Adrenal gland (tissue), 19 donors: ENCODE measurements at places on chromosomes 2 and 18. TPM values are rescaled to one million over a fixed set of nuclear protein-coding genes. Genes with fewer than 3 reads are reported as not detected.
A peak's percentile ranks its signal among the peaks of the same experiment; 100 is the strongest.

Gene MBD2
- 21.0 TPM for total RNA-seq

GRCh38 chr2:3005859-3006501 is 371.6 kb downstream of the EIPR1 start:
- no peak for DNase-seq
- H3K27ac ChIP-seq: no peak overlapping the region
- peaks cover 12% of the 10 kb centered on the region for H3K27me3 ChIP-seq
- H3K4me3 ChIP-seq: no peak overlapping the region
- no peaks in the 10 kb centered on the region for H3K4me1 ChIP-seq
- H3K36me3 ChIP-seq: no peaks in the 10 kb centered on the region

Gene UCN
- 3.4 TPM for total RNA-seq

Gene NEUROD1
- not detected for total RNA-seq

Gene SERPINB10
- not detected for total RNA-seq

DNA sequence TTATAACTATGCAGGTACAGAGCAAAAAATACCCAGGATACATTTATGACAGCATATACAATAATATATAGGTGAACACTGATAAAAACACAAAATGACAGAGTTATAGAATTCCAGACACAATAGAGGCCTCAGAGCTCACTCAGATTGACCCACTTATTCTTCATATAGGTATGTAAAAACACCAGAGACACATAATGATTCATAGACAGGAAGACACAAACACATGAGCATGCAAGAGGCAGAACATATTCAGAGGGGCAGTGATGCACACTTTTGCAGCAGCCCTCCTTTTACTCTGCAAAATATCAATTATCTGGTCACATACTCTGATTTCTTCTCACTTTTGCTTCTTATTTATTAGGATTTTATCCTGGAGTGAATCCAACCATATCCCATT is 633.3 kb upstream of the ACVR2A start:
- H3K4me3 ChIP-seq: no peak overlapping the region
- no peaks in the 10 kb centered on the region for H3K27me3 ChIP-seq
- no peaks in the 10 kb centered on the region for H3K4me1 ChIP-seq
- H3K36me3 ChIP-seq: no peaks in the 10 kb centered on the region
- DNase-seq: no peak
- no peak overlapping the region for H3K27ac ChIP-seq

Gene VWC2L
- 0.28 TPM for total RNA-seq

DNA sequence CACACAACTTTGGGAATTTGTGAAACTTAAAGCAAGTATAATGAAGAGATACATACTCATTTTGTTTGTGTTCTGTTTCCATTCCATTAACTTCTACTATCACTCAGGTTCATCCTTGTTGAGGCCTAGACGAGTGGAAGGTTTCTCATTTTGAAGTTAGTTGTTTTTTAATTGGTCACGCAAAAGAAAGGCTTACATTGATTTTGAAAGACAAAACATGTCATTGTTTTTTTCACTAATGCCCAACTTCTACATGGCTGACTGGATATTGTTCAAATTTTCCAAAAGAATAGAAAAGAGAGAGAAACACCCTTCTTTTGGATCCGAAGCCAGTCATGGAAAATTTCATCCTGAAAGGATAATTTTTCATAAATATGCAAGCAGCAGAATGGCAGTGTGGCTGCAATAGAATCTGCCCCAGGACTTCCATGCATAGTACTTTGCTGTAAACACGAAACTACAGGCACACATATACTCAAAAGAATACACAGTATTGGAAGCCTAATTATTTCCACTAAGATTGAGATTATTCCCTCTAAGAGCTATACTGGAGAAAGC is 27.4 kb downstream of the PRKCE start:
- H3K4me3 ChIP-seq: no peak overlapping the region
- peaks cover 15% of the 10 kb centered on the region for H3K4me1 ChIP-seq
- H3K27ac ChIP-seq: no peak overlapping the region
- DNase-seq: no peak

DNA sequence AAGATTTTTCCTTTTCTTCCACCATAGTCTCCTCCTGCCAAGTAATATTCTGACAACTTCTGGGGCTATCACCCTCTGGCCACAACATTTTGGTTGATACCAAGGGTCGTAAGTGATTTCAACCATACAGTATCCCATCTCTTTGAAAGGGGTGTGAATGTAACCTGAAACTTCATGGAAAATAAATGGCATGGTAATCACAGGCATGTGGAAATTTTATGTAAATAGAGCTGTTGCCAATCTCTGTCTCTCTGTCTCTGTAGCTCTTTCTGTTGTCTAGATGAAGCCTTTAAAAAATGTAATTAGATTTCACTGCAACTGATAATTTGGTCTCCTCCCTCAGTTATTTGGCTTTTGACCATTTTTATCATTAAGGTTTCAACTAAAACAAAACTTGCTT is 125.6 kb upstream of the RPRM start:
- no peaks in the 10 kb centered on the region for H3K36me3 ChIP-seq
- H3K4me3 ChIP-seq: no peak overlapping the region
- DNase-seq: no peak
- H3K27me3 ChIP-seq: no peaks in the 10 kb centered on the region
- H3K27ac ChIP-seq: no peak overlapping the region

Gene SPDYA
- 1.7 TPM for total RNA-seq

DNA sequence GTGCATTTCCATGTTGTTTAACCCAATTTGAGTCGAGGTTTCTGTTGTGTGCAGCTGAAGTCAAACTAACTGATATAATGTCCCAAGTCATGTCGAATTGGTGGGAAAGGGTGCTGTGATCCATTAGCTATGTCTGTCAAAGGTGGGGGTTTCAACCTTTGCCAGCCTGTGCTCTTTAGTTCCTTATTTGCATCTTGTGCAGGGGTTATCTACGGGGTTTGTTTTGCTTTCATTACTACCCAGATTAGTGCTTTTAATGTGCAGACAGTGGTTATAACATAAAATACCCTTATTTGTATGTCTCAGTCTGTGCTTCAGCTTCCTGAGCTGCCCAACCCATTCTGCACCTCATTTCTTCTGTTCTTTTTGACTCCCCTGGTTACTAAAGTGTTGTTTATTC is 271.9 kb upstream of the CXCR4 start:
- no peak for DNase-seq
- H3K4me3 ChIP-seq: no peak overlapping the region
- peaks cover 27% of the 10 kb centered on the region for H3K4me1 ChIP-seq
- no peak overlapping the region for H3K27ac ChIP-seq
- no peaks in the 10 kb centered on the region for H3K36me3 ChIP-seq

GRCh38 chr2:48566592-48567310 is 36.8 kb downstream of the STON1 start:
- peak overlapping the region; percentile 7 for H3K27ac ChIP-seq
- H3K27me3 ChIP-seq: no peaks in the 10 kb centered on the region
- DNase-seq: no peak
- no peaks in the 10 kb centered on the region for H3K4me1 ChIP-seq
- H3K4me3 ChIP-seq: no peak overlapping the region

GRCh38 chr2:186381573-186381972 is 104.5 kb upstream of the ZC3H15 start:
- H3K27me3 ChIP-seq: no peaks in the 10 kb centered on the region
- no peak overlapping the region for H3K4me3 ChIP-seq
- no peak for DNase-seq
- H3K27ac ChIP-seq: no peak overlapping the region
- peaks cover 5% of the 10 kb centered on the region for H3K4me1 ChIP-seq

Gene LYPD6B
- total RNA-seq: 0.34 TPM

DNA sequence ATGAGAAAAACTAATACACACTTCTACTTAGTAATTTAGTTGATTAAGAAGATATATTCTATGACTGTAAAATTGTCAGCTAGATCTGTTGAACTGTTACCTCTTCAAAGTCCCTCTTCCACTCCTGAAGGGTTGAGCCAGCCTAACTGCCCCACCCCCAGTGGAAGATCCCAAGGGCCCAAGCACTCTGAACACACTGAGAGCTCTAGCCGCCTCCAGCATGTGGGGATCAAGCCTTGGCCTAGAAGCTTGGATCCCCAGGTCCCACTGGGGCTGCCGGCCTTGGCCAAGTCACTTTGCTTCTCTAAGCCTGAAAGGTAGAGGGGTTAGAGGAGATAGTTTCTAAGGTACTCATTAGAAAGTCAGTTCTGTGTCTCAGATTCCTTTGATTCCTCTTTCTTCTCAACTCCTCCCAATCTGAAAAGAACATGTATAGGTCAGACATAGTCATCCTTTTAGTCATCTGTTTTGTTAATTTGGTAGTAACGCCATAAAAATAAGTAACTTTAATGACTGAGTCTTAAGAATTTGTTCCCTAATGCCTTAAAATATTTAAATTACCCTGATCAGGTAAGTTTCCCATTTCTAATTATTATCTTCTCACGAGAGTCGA is 5.6 kb downstream of the CPSF3 start:
- H3K4me3 ChIP-seq: no peak overlapping the region
- no peak for DNase-seq
- peaks cover 4% of the 10 kb centered on the region for H3K4me1 ChIP-seq
- H3K36me3 ChIP-seq: no peaks in the 10 kb centered on the region

DNA sequence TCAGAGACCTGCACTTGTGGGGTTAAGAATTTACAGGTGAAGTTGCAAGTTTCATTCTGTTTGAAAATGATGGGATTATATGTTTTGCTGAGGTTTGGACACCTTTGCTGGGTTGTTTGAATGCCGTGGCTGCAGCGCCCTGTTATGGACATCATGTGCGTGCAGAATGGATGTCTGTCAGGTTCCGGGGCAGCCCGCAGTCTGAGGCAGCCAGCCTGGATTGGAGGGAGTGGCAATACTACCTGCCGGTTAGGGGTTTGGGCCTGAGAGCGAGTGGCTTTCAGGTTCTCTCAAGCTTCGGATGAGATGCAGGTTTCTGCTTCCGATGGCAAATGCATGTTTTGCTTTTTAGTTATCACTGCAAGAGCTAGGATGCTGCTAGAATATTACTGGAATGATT is 1.1 kb downstream of the CASP8 start:
- no peak overlapping the region for H3K4me3 ChIP-seq
- H3K4me1 ChIP-seq: peaks cover 22% of the 10 kb centered on the region
- no peak overlapping the region for H3K27ac ChIP-seq
- no peaks in the 10 kb centered on the region for H3K27me3 ChIP-seq
- no peak for DNase-seq
- H3K36me3 ChIP-seq: no peaks in the 10 kb centered on the region

DNA sequence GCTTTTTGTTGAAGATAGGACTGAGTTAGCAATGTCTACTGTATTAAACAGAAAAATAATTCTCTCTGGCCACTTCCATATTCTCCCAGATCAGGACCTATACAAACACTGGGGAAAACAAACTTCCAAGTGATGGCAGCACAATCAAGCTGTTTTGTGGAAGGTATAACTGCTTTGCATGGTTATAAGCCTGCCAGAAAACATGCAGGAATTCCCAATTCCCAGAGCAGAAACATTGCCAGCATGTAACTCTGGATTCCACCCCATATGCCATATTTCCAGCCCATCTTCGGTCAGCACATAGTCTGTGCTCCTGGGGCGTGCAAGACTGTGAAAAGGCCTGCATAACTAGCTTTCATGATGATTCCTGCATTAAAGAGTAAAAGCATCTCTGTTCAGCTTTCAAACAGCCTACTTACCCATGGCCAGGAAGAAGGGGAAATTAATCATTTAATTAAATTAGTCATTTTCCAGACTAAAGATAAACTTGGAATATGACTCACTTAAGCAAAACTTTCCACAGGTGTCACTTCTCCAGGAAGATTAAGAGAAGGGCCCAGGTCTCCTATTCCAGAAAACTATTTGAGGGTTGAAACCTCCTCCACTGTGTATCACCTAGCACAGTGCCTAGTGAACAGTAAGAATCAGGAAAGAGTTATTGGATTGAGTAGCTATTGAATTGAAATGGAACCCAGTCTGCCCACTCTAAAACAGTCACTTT is 280.5 kb downstream of the NRXN1 start:
- H3K27ac ChIP-seq: no peak overlapping the region
- no peaks in the 10 kb centered on the region for H3K4me1 ChIP-seq
- no peak overlapping the region for H3K4me3 ChIP-seq
- no peak for DNase-seq
- H3K27me3 ChIP-seq: no peaks in the 10 kb centered on the region

- peaks cover 5% of the 10 kb centered on the region for H3K27me3 ChIP-seq
- no peaks in the 10 kb centered on the region for H3K4me1 ChIP-seq
- H3K27ac ChIP-seq: no peak overlapping the region
- no peak overlapping the region for H3K4me3 ChIP-seq
Measured at GRCh38 chr2:16296038-16296290, 355.6 kb downstream of the MYCN start.

- H3K27me3 ChIP-seq: no peaks in the 10 kb centered on the region
- H3K4me1 ChIP-seq: peaks cover 9% of the 10 kb centered on the region
- H3K36me3 ChIP-seq: peaks cover 60% of the 10 kb centered on the region
- H3K27ac ChIP-seq: no peak overlapping the region
- DNase-seq: no peak
- H3K4me3 ChIP-seq: no peak overlapping the region
Measured at GRCh38 chr2:119372778-119373568, 6.2 kb downstream of the DBI start.

GRCh38 chr2:71067567-71068217 is 756 bp upstream of the NAGK start:
- DNase-seq: no peak
- H3K4me3 ChIP-seq: peak overlapping the region; percentile 46
- peaks cover 3% of the 10 kb centered on the region for H3K36me3 ChIP-seq

DNA sequence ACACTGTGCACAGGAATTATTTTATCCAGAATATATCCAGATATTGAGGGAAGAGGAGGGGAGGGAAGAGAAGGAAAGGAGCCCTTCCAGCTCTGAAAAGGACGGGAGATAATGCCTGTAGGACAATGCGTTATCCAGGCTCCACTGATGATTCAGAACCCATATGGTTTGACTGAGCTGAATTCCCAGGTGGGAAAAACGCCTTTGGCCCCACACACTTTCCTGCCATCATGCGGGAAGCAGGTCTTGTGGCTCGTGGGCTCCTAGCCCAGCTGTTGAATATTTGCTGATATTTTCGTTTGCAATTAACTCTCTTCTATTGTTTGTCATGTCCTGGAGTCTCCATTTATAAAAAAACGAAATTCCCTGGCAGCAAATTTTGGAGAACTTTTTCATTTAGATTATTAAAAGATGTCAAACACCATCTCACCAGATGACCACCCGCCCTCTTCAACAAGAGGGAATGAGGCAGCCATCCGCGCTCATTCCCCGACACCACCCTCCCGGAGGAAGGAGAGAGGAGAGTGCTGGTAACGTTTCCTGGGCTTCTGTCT is 8.9 kb downstream of the COL6A3 start:
- DNase-seq: no peak
- H3K27ac ChIP-seq: no peak overlapping the region
- H3K4me3 ChIP-seq: no peak overlapping the region
- H3K36me3 ChIP-seq: no peaks in the 10 kb centered on the region
- no peaks in the 10 kb centered on the region for H3K27me3 ChIP-seq
- peaks cover 4% of the 10 kb centered on the region for H3K4me1 ChIP-seq

- peak overlapping the region; percentile 92 for H3K27ac ChIP-seq
- DNase-seq: no peak
- peaks cover 24% of the 10 kb centered on the region for H3K4me1 ChIP-seq
Measured at GRCh38 chr2:85583667-85584353, 421 bp upstream of the VAMP5 start.

- no peaks in the 10 kb centered on the region for H3K4me1 ChIP-seq
- no peak overlapping the region for H3K27ac ChIP-seq
- H3K27me3 ChIP-seq: no peaks in the 10 kb centered on the region
- no peaks in the 10 kb centered on the region for H3K36me3 ChIP-seq
Measured at GRCh38 chr18:69490813-69491212, 90.1 kb downstream of the DOK6 start.

Gene LOXL3
- 15.8 TPM for total RNA-seq

GRCh38 chr18:69916412-69916811 is 31.3 kb downstream of the CD226 start:
- H3K27ac ChIP-seq: no peak overlapping the region
- no peak for DNase-seq
- no peak overlapping the region for H3K4me3 ChIP-seq
- no peaks in the 10 kb centered on the region for H3K4me1 ChIP-seq

- H3K36me3 ChIP-seq: peaks cover 72% of the 10 kb centered on the region
- DNase-seq: no peak
- H3K27me3 ChIP-seq: no peaks in the 10 kb centered on the region
- no peak overlapping the region for H3K4me3 ChIP-seq
- peaks cover 36% of the 10 kb centered on the region for H3K4me1 ChIP-seq
Measured at GRCh38 chr2:149577269-149577668, 10.3 kb downstream of the MMADHC start.
